ENCODE measurements at places on chromosomes 11 and 22.

DNA sequence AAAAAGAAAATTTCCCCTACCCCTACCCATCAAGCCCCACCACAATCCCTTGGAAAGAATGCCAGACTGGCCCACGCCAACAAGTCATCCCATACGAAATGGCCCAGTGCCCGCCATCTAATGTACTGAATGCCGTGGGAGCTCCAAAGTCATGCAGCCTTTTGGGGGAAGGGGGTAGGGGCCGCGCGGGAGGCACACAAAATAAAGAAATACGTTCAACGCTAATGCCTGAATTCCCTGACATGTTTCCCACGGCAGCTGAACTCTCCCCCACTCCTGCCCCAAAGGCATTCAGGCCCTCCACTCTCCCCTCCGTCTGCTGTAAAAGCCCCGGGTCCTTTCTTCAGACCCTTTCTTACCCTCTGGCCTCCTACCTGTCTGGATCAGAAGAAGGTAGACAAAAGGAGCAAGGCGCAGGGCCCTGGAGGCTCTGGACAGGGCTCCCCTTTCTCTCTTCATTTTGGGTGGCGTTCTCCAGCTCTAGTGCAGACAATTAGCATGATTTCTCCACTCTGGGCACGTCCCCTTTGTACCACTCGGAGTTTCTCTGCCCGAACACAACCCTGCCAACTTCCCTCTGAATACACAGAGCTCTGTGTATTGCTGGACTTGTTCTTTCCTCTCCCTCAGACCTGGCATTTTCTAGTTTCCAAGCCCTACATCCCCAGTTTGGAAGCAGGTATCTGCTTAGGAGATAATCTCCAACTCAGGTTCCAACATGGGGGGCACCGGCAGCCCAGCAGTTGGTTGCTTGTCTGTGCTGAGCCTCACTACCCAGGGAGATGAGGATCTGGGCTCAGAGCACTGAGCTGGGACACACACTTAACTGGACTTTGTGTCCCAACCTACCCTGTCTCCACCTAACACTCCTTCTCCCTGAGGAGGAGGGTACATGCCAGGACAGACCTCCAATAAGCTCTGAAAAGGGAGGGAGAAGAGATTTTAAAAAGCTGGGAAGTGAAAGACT is at the start of gene HEPACAM:
HEPACAM (minus strand) TSS at position 500 of the 967 bp plus-strand sequence; CDS start at position 459, 41 bp downstream.
- no peak for DNase-seq

DNA sequence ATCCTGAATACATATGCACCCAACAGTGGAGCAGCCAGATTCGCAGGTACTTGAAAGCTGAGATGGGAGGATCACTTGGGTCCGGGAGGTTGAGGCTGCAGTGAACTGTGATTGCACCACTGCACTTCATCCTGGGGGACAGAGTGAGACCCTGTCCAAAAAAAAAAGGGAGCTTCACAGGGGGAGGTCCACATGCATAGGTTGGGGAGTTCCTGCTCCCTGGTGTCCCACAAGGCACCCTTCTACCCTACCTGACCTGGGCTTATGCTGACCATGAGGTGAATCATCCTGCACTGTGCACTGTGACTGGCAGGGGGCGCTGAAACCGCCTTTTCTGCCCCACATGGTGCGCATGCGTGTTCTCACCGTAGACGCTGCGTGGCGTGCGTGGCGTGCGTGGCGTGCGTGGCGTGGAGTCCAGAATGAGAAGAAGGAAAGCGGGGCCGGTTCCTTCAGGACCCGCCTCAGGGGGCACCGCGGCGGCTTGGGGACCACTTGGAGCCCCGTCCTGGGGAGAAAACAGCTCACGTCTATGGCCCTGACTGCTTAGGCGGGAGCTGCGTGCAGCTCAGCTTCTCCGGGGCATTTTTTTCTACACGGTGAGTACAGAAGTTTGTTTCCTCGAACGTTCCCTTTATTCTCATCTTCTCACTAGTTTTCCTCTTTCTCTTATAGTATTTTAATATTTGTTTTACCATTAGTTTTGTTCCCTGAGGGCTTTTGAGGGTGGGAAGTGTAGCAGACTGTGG is 116.6 kb upstream of the GRK3 start:
- DNase-seq = no peak

DNA sequence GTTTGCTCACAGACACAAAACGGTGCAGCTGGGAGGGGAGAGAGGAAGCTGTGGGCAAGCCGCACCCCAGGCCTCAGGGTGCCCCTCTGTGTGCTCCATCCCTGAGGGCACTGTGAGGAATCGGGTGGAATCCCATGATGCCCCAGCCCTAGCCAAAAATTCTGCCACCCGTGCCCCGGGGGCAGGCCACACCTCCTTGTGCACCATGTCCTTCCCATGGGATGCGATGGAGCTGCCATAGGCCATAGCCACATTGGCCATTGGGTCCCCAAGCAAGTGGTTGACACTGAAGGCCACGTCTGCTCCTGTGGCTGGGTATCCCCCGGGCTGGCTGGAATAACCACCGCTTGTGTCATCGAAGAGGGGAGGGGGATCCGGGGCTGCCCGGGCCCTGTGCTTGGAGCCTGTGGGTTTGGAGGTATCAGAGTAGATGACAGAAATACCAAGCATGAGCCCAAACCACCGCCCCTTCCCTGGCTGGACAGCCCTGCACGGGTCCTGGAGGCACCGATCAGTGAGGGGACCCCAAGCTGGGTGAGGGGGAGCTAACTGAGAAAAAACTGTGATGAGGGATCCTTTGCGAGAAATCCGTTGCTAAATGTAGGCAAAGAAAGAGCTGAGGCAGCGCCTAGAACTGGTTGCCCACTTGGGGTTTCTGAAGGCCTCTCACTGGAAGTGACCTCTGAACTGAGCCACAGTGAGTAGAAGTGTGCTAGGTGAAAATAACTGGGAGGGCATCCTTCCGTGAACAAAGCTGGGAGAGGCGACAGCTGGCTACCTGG is 863 bp downstream of the YIF1A start:
- no peak for DNase-seq

DNA sequence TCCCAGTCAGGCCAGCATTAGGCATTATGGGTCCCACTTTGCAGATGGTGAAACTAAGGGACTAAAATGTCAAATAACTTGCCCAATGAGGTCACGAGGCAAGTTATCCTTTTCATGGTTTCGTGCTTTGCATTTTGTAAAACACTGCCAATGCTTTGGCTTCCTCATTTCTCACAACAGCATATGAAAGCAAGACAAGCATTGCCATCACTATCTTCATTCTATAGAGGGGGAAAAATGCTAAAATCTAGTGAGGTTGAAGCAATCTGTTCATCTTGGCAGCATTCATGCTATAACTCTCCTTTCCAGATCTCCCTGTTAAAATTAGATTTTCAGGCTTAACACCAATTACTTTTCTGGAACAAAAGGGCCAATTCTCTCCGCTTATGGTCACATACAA is 14.8 kb downstream of the FAM181B start:
- DNase-seq = no peak

- no peak for DNase-seq
Observed at GRCh38 chr11:73856031-73856567, 20.5 kb downstream of the COA4 start.

- no peak for DNase-seq
Observed at GRCh38 chr22:45630436-45630835, 41.2 kb upstream of the ATXN10 start.

DNA sequence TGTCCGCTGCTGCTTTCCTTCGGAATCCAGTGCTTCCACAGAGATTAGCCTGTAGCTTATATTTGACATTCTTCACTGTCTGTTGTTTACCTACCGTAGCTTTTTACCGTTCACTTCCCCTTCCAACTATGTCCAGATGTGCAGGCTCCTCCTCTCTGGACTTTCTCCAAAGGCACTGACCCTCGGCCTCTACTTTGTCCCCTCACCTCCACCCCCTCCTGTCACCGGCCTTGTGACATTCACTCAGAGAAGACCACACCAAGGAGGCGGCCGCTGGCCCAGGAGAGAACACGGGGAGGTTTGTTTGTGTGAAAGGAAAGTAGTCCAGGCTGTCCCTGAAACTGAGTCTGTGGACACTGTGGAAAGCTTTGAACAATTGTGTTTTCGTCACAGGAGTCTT is 15.4 kb upstream of the ST14 start:
- DNase-seq = no peak

DNA sequence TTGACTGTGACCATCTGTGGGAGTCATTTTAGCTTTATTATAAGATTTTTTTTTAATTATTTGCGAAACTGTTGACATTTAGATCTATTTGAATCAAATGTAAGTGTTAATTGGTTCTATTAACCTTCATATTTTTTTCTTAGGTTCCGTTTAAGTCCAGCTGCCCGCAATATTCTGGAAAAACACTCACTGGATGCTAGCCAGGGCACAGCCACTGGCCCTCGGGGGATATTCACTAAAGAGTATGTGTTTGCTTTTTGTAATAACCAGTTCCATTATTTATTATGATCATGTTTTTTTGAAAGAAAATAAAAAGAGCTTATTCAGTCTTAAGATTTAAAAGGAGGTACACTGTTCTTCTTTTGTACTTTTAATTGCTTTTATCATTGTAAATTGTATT is 43.9 kb downstream of the PDHX start:
- no peak for DNase-seq

GRCh38 chr11:96194581-96195374 is 148.2 kb downstream of the MAML2 start:
- no peak for DNase-seq

- DNase-seq = no peak
Observed at GRCh38 chr11:65311170-65311678, 3.4 kb upstream of the CDC42EP2 start.

GRCh38 chr11:36598051-36598450 is at the start of gene RAG2:
RAG2 (minus strand) TSS chr11:36598236; CDS start chr11:36594168, 4,068 bp downstream.
- no peak for DNase-seq

- no peak for DNase-seq
Observed at GRCh38 chr11:2795491-2795991, 90.0 kb downstream of the CDKN1C start.

- DNase-seq = peak; percentile 35
Observed at GRCh38 chr11:78080818-78081495, 1.3 kb upstream of the NDUFC2 start.

DNA sequence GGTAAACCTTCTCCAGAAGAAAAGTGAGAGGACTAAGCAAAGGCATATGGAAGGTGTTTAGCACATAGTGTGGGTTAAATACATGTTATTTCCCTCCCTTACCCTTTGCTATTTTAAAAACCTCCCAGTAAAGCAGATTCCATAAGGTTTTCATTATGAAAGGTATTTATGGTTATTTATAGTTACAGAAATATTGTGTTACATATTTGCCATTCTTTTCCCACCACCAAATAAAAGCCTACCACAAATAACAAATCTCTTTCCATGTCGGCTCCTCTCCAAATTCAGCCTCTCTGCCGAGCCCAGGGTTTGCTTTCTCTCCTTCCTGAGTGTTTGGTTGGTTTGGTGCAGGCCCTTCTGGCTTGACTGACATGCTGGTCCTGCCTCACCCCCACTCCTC is 64.4 kb downstream of the INSC start:
- no peak for DNase-seq

DNA sequence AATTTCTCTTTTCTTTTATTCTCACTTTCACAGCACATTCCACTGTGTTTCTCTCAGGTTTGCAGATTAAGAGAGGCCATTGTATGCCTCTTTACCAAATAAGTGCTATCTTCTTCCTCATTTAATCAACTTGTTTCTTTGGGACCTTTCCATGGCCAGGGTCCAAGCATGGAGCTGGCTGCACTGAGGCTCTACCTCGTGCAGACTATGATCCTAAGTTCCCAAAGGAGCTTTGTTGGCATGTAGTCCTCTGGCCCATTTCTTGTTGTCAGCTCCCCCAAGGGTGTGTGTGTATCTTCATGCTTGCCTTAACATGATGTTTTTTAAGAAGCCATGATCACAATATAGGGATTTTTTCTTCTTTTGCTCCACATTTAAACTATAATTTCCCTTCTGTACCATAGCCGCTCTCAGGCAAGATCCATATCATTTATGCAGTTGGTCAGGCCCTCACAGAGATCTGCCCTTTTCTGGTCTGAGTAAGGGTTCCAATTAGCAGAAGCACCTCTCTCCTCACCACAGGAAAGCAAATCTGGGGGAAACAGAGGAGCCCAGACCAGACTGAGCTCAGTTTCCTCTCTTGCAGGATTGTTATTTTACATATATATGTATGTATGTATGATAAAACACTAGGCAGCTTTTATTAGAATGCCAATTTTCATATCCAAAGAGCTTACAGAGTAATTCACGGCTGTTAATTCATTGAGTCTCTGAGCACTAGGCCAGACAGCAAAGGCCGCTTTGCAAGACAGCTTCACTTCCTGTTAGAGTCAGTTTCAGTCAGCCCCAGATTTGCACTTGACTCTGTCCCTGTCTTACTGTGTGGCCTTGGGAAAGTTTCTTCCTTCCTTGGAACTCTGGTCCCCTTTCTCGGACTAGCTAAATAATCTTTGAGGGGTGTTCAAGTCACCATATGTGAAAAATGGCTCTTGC is 34.3 kb downstream of the CYB5R2 start:
- DNase-seq = no peak

- DNase-seq = no peak
Observed at GRCh38 chr11:13681446-13681845, 13.0 kb downstream of the FAR1 start.

GRCh38 chr11:119531056-119531455 is 108.1 kb upstream of the THY1 start:
- DNase-seq = no peak

DNA sequence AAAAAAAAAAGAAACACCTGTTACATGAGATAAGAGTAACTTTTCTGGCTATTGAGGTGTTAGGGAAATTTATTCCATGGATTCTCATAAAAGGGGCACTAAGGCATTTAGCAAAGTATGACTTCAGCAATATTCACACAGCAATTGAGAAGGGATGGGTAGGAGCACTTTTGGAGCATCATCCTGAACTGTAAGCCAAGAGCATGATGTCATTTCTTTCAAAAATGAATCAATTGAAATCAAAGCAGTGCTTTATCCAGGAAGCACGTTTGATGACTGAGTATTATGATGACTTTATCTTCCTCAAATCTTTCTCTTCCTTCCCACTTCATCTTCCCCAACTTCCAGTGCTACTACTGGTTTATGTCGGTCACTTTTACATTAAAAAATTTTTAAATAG is 140.4 kb downstream of the MYO18B start:
- DNase-seq = no peak

- DNase-seq = no peak
Observed at GRCh38 chr22:39661842-39662685, 91.5 kb downstream of the CACNA1I start.

GRCh38 chr22:20433686-20434241 is 3.9 kb downstream of the SCARF2 start:
- DNase-seq = no peak

DNA sequence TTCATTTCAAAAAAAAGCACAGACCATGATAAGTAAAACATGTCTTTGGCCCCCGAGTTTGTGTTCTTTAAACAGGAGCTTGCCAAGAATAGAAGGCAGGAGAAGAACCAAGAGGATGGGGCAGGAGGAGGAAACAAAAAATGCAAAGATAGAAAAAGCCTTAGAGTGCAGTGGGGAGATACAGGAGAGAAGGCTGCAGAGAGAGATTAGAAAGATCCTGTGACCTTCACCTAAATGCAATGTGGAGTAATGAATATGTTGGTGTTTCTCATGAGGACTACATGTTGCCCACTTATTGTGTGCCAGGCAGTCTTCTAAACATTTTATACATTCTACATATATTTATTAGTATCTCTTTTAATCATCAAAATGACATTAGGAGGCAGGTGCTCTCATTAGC is 2.3 kb upstream of the APLNR start:
- DNase-seq = no peak

Measured in kidney epithelial cell (primary cell).